ENCODE measurements at places on chromosomes 2 and 18.

GRCh38 chr2:32011485-32011960, 715 bp upstream of the MEMO1 start:
- peak overlapping the region; percentile 86 for H3K27ac ChIP-seq
- H3K4me3 ChIP-seq, result peak overlapping the region; percentile 87
- no peak for DNase-seq
- peaks cover 13% of the 10 kb centered on the region for H3K4me1 ChIP-seq
- H3K27me3 ChIP-seq, result no peaks in the 10 kb centered on the region

DNA sequence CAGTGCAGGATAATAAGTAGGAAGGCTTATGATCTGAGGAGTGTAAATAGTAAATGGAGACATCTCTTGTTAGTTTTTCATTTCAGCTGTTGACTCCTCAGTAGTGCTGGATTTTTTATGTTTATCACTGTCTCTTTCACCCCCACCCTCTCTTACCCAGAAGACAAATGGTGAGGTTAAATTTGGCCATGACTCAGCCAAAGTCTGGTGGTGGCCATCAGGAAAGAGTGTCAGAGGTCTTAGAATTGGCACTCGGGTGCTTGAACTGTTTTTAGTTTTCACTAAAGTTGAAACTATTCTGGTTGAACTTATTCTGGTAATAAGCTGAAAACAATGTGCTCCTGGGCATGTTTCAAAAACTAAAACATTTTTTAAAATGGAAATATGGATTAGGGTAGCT, 123.3 kb downstream of the FHOD3 start:
- no peak overlapping the region for H3K4me3 ChIP-seq
- no peak overlapping the region for H3K27ac ChIP-seq
- no peak for DNase-seq
- H3K4me1 ChIP-seq, result peaks cover 12% of the 10 kb centered on the region
- no peaks in the 10 kb centered on the region for H3K36me3 ChIP-seq
- no peaks in the 10 kb centered on the region for H3K27me3 ChIP-seq

DNA sequence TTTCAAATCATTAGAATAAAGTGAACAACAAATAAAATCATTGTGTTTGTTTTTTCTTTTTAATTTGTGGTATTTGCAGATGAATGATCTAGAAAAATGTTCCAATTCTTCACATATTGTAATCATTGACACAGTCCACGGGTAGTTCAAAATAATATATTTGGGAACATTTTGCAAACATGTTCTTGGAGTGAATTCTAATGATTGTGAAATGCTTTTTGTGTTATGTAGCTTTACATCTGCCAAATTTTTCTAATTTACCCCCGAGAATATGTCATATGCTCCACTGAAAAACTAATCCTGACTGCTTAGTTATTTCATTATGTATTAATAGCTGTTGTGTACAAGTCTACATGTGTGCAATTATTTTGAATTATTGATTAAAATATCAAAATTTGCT, 1468.4 kb upstream of the NXPH2 start:
- H3K36me3 ChIP-seq, result no peaks in the 10 kb centered on the region
- H3K27ac ChIP-seq, result no peak overlapping the region
- no peaks in the 10 kb centered on the region for H3K4me1 ChIP-seq
- no peak overlapping the region for H3K4me3 ChIP-seq
- H3K27me3 ChIP-seq, result no peaks in the 10 kb centered on the region
- no peak for DNase-seq

- DNase-seq, result no peak
- peaks cover 42% of the 10 kb centered on the region for H3K36me3 ChIP-seq
- H3K4me3 ChIP-seq, result peak overlapping the region; percentile 79
- no peaks in the 10 kb centered on the region for H3K27me3 ChIP-seq
These were observed 1.1 kb upstream of the TMEM185B start for GRCh38 chr2:120224256-120224655.

- DNase-seq, result no peak
- no peaks in the 10 kb centered on the region for H3K27me3 ChIP-seq
- H3K4me1 ChIP-seq, result no peaks in the 10 kb centered on the region
- no peak overlapping the region for H3K27ac ChIP-seq
These were observed 18.6 kb downstream of the DDX18 start for GRCh38 chr2:117832905-117833613.

- H3K27me3 ChIP-seq, result peaks cover 21% of the 10 kb centered on the region
- no peak overlapping the region for H3K27ac ChIP-seq
- no peak overlapping the region for H3K4me3 ChIP-seq
- no peaks in the 10 kb centered on the region for H3K4me1 ChIP-seq
These were observed 8.1 kb downstream of the TEX51 start for GRCh38 chr2:126906781-126907180.

DNA sequence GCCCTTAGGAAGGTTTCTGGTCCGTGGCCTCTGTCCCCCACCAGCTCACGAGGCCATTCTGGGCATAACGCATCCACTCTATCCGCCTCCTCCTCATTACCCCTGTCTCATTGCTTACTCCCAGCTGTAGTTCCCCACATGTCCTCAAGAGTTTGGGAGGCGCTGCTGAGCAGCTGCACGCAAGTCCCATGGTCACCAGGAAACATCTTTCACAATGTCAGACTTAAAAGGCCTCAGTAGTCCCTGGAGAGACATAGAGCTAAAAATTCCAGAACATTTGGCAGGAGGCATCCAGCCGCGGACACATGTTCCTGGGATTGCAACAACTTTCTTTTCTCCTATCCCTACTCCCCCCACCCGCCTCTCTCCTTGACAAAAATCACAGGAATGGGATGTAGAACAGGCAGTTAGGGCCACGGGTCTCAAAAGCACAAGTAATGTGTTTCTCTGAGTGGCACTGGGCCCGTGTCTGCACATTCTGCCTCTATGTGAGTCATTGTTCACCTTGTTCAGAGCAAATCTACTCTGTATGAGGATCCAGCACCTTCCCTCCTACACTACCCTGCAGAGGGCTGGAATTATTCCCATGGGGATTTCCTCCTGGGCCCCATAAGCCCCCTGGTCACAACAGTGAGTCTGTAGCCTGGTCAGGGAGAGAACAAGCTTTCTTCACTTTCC, 8.1 kb downstream of the LBH start:
- H3K27ac ChIP-seq, result no peak overlapping the region
- H3K27me3 ChIP-seq, result peaks cover 53% of the 10 kb centered on the region
- no peak overlapping the region for H3K4me3 ChIP-seq
- peaks cover under 1% of the 10 kb centered on the region for H3K4me1 ChIP-seq
- peak; percentile 58 for DNase-seq

- H3K27ac ChIP-seq, result no peak overlapping the region
- DNase-seq, result no peak
- H3K27me3 ChIP-seq, result peaks cover 28% of the 10 kb centered on the region
- H3K36me3 ChIP-seq, result no peaks in the 10 kb centered on the region
These were observed 203.1 kb downstream of the NCKAP5 start for GRCh38 chr2:133365117-133365516.

DNA sequence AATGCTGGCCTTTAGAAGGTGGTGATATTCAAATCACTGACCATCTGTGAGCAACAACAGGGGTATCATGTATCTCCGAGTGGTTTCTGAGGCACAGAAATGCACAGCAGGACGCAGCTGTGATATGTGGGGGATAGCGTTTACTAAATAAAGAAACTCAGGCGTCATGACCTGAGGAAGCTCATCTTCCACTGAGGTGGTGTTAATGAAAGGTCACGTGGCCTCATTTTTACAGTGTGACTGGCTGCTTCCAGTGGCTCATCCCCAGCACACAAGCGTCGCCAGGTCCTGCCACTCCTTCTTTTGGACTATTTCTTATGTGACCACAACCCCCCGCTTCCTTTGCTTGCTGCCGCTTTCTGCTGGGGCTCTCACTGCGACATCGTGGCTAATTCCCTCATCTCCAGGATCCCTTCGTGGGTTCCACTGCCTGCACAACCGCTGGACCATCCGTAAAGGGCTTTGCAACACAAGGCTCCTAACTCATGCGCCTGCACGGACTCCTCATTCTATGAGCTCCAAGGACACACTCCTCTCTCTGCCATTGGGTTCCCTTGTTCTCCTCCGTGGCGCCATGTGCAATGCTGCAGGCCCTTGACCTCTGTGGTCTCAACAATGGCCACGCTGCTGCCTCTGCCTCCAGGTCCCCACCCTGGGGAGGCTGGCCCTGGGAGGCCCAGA, 109.3 kb downstream of the MBP start:
- DNase-seq, result no peak
- H3K4me3 ChIP-seq, result no peak overlapping the region
- no peak overlapping the region for H3K27ac ChIP-seq
- no peaks in the 10 kb centered on the region for H3K27me3 ChIP-seq

DNA sequence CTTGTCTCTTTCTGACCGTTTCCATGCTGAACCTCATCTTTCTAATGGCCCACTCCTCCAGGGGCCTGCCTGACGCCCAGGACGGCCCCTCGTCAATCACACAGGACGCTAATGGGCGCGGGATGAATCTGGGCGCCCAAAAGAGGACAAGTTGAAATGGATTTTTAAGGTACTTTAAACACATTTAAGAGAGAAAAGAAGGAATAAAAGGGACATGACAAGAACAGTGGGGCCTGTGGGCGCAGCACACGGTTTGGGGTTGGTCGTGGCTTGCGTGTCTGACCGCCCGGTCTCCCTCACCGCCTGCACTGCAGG, 607 bp upstream of the UBE2F start:
- H3K4me3 ChIP-seq, result peak overlapping the region; percentile 82
- no peak for DNase-seq
- H3K4me1 ChIP-seq, result peaks cover 24% of the 10 kb centered on the region
- H3K36me3 ChIP-seq, result peaks cover 27% of the 10 kb centered on the region
- H3K27ac ChIP-seq, result peak overlapping the region; percentile 69

DNA sequence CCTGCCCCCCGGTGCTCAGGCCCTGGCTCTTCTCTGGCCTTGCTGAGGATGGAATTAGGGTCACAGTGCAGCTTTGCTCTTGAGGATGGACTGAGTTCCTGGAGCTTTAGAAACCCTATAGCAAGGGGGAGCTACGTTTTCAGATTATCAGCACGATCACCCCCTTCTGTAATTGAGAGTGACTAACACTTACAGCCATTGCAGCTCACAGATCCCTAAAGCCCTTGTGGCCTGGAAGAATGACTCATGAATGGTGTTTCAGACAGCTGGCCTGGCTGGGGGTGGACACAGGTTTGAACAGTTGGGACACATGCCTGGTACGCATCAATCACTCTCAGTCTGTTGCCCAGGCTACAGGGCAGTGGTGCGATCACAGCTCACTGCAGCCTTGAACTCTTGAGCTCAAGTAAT, 79.7 kb upstream of the IGFBP5 start:
- no peaks in the 10 kb centered on the region for H3K4me1 ChIP-seq
- no peak overlapping the region for H3K4me3 ChIP-seq
- DNase-seq, result peak; percentile 32
- H3K36me3 ChIP-seq, result no peaks in the 10 kb centered on the region
- H3K27ac ChIP-seq, result no peak overlapping the region

GRCh38 chr2:232398293-232399034, 8.2 kb upstream of the ALPG start:
- H3K27me3 ChIP-seq, result no peaks in the 10 kb centered on the region
- H3K36me3 ChIP-seq, result peaks cover 6% of the 10 kb centered on the region
- peak overlapping the region; percentile 48 for H3K27ac ChIP-seq
- H3K4me1 ChIP-seq, result peaks cover 21% of the 10 kb centered on the region

DNA sequence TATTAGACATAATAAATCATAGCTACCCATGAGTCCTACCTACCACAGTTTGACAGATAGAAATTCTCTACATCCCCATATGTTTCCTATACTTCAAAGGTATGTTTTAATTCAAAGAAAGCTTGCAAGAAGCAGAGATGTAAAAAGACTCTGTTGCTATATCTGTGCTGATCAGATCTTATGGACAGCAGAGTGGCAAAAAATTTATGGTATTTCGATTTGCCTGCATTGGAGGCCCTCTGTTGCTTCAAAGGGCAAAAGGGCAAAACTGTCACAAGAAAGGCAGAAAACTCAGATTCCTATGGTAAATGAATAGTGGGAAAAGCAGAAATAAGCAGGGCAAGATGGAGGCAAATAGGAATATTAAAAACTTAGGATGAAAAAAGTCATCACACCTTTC, 447.8 kb upstream of the SPHKAP start:
- no peak for DNase-seq
- H3K27ac ChIP-seq, result no peak overlapping the region
- H3K27me3 ChIP-seq, result no peaks in the 10 kb centered on the region
- H3K4me1 ChIP-seq, result no peaks in the 10 kb centered on the region
- H3K36me3 ChIP-seq, result no peaks in the 10 kb centered on the region

GRCh38 chr2:134207589-134208209, 46.2 kb upstream of the MGAT5 start:
- H3K4me1 ChIP-seq, result no peaks in the 10 kb centered on the region
- no peak overlapping the region for H3K27ac ChIP-seq
- H3K27me3 ChIP-seq, result no peaks in the 10 kb centered on the region
- no peaks in the 10 kb centered on the region for H3K36me3 ChIP-seq
- DNase-seq, result peak; percentile 70
- H3K4me3 ChIP-seq, result no peak overlapping the region

GRCh38 chr2:168155680-168156079, 91.7 kb downstream of the STK39 start:
- no peaks in the 10 kb centered on the region for H3K27me3 ChIP-seq
- H3K4me1 ChIP-seq, result peaks cover 20% of the 10 kb centered on the region
- H3K36me3 ChIP-seq, result peaks cover 44% of the 10 kb centered on the region
- no peak for DNase-seq

- no peaks in the 10 kb centered on the region for H3K4me1 ChIP-seq
- no peak overlapping the region for H3K4me3 ChIP-seq
- H3K36me3 ChIP-seq, result no peaks in the 10 kb centered on the region
- DNase-seq, result no peak
These were observed 368.4 kb upstream of the SLC8A1 start for GRCh38 chr2:40820319-40820718.

DNA sequence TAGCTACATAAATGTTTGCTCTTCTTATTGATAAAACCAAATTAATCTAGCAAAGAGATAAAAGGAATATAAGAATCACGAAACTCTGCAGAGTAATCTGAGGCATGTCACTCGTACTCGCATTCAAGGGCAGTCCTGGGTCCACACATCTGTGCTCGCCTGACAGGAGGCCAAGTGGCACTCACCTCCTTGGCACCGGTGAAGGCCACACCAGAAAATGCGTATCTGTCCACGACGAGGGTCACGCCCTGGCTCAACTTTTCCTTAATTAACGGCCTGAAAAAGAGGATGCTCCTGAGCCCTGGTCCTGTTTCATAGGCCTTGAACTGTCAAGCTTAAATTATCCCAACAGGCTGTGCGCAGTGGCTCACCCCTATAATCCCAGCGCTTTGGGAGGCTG, 6.6 kb downstream of the DTYMK start:
- H3K36me3 ChIP-seq, result peaks cover 86% of the 10 kb centered on the region
- H3K4me3 ChIP-seq, result no peak overlapping the region
- no peak for DNase-seq
- H3K4me1 ChIP-seq, result peaks cover 8% of the 10 kb centered on the region
- no peak overlapping the region for H3K27ac ChIP-seq

- H3K4me1 ChIP-seq, result no peaks in the 10 kb centered on the region
- H3K36me3 ChIP-seq, result peaks cover 4% of the 10 kb centered on the region
- DNase-seq, result no peak
- no peak overlapping the region for H3K27ac ChIP-seq
These were observed 21.1 kb downstream of the EMX1 start for GRCh38 chr2:72938455-72938854.

- H3K4me1 ChIP-seq, result no peaks in the 10 kb centered on the region
- H3K4me3 ChIP-seq, result no peak overlapping the region
- no peak overlapping the region for H3K27ac ChIP-seq
- no peak for DNase-seq
These were observed 1124.9 kb upstream of the ZEB2 start for GRCh38 chr2:145644820-145645302.
